Osteoblast (primary cell): ENCODE measurements at places on chromosomes 3 and 15. TPM values are rescaled to one million over a fixed set of nuclear protein-coding genes. Genes with fewer than 3 reads are reported as not detected.

The CNTN4 gene
- total RNA-seq: under 0.01 TPM in 1 of 2 replicates, not detected in the other

The SNTN gene
- not detected in 2 replicates for total RNA-seq

The DTX3L gene
- total RNA-seq: 30.6 and 33.7 TPM in 2 replicates

The TBCCD1 gene
- 15.6 and 20.0 TPM in 2 replicates for total RNA-seq

- no peak for DNase-seq
- no peak overlapping the region for H3K4me3 ChIP-seq
- H3K27ac ChIP-seq: no peak overlapping the region
- no peaks in the 10 kb centered on the region for H3K27me3 ChIP-seq
These were observed 95.7 kb downstream of the LRRC3B start for GRCh38 chr3:26718315-26718714.

GRCh38 chr15:65752151-65752700 is 39.9 kb downstream of the DENND4A start:
- H3K27me3 ChIP-seq: no peaks in the 10 kb centered on the region
- no peak for DNase-seq
- H3K36me3 ChIP-seq: peaks cover 10% of the 10 kb centered on the region
- no peaks in the 10 kb centered on the region for H3K4me1 ChIP-seq
- H3K4me3 ChIP-seq: no peak overlapping the region

DNA sequence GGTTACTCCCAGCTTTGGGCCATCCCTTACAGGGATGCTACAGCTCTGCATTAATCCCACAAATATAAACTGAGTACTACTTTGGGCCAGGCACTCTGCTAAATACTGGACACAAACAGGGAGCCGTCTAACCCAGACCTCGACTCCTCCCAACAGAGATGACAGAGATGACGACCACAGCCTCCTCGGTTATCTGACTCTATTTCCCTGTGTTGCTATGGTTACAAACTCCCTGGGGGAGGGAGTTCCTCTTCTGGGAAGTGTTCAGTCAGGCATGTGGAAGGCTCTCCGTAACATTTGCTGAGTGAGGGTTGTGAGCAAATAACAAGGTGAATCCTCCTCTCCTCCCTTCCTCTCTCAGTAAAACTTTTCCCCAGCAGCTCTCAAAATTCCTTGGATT is 6.7 kb upstream of the CMTM7 start:
- no peak overlapping the region for H3K27ac ChIP-seq
- no peaks in the 10 kb centered on the region for H3K4me1 ChIP-seq
- peaks cover 23% of the 10 kb centered on the region for H3K27me3 ChIP-seq

GRCh38 chr15:88401251-88401995 is 65.8 kb downstream of the MRPL46 start:
- no peak overlapping the region for H3K27ac ChIP-seq
- H3K4me3 ChIP-seq: no peak overlapping the region
- no peaks in the 10 kb centered on the region for H3K36me3 ChIP-seq
- peaks cover 4% of the 10 kb centered on the region for H3K4me1 ChIP-seq

DNA sequence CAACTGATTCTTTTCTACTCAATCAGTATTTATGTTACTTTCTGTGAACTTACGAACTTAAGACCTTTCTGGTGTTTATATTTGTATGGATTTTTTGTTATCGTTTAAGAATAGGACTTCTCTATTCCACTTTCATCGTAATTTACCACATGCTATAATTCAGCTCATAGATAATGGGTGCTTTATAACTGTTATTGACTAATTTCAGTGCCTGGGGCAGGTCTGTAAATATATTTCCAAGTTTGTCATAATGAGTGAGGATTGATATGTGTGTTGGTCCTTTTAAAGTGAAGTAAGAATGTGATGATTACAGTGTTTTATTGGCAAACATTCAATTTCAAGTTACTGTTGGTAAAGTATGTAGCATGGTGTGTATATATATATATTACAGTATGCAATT is 1.8 kb upstream of the NAALADL2 start:
- no peak overlapping the region for H3K27ac ChIP-seq
- H3K4me3 ChIP-seq: no peak overlapping the region
- no peaks in the 10 kb centered on the region for H3K36me3 ChIP-seq
- H3K4me1 ChIP-seq: no peaks in the 10 kb centered on the region
- no peaks in the 10 kb centered on the region for H3K27me3 ChIP-seq

DNA sequence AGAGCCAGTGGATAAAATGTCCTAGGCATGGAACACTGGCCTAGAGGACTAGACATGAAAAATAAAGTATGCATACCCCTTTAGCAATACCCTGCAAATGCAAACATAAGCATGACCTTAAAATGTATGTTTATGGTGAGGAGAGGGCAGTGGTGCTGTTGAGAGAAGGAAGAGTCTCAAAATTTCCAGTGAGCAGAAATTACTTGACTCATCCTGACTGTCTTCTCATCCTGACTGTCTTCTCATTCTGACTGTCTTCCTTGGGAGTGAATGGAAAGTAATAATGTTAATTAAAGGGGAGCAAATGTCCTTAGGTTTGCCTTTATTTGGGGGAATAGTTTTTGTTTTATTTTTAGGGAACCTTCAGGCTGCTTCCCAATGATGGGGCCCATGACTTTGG is 121.5 kb upstream of the GALNT15 start:
- no peak overlapping the region for H3K27ac ChIP-seq
- H3K36me3 ChIP-seq: no peaks in the 10 kb centered on the region
- H3K4me1 ChIP-seq: peaks cover 21% of the 10 kb centered on the region
- DNase-seq: no peak
- no peaks in the 10 kb centered on the region for H3K27me3 ChIP-seq
- no peak overlapping the region for H3K4me3 ChIP-seq

DNA sequence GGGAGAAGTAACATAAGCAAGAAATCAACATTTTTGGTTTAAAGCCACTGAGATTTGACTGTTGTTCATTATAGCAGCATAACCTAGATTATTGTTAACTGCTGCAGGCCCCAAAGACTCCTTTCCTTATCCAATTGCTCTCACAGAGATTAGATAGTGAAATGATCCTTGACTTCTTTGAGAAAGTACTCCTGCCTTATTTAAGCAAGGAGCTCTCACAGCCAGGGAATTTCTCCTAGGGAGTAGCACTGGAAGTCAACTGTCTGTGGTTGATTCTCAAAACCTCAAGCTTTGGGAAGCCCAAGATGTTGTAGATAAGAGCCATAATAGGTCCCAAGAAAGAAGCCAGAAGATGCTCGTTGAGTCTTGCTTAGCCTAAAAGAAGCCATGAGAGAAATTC is 151.8 kb upstream of the TSC22D2 start:
- H3K36me3 ChIP-seq: no peaks in the 10 kb centered on the region
- no peak for DNase-seq
- no peak overlapping the region for H3K4me3 ChIP-seq
- H3K4me1 ChIP-seq: peaks cover 22% of the 10 kb centered on the region

GRCh38 chr15:60218256-60218655 is 179.5 kb downstream of the ANXA2 start:
- no peak overlapping the region for H3K27ac ChIP-seq
- no peaks in the 10 kb centered on the region for H3K4me1 ChIP-seq
- H3K4me3 ChIP-seq: no peak overlapping the region
- peaks cover 20% of the 10 kb centered on the region for H3K27me3 ChIP-seq

- no peaks in the 10 kb centered on the region for H3K27me3 ChIP-seq
- H3K36me3 ChIP-seq: no peaks in the 10 kb centered on the region
- no peak overlapping the region for H3K4me3 ChIP-seq
- H3K4me1 ChIP-seq: no peaks in the 10 kb centered on the region
- no peak for DNase-seq
These were observed 298.9 kb upstream of the RORA start for GRCh38 chr15:61527836-61528580.

- DNase-seq: peak; percentile 68
- no peaks in the 10 kb centered on the region for H3K27me3 ChIP-seq
- peaks cover 23% of the 10 kb centered on the region for H3K4me1 ChIP-seq
- no peaks in the 10 kb centered on the region for H3K36me3 ChIP-seq
- no peak overlapping the region for H3K4me3 ChIP-seq
These were observed 147.7 kb downstream of the XXYLT1 start for GRCh38 chr3:195123281-195123691.

DNA sequence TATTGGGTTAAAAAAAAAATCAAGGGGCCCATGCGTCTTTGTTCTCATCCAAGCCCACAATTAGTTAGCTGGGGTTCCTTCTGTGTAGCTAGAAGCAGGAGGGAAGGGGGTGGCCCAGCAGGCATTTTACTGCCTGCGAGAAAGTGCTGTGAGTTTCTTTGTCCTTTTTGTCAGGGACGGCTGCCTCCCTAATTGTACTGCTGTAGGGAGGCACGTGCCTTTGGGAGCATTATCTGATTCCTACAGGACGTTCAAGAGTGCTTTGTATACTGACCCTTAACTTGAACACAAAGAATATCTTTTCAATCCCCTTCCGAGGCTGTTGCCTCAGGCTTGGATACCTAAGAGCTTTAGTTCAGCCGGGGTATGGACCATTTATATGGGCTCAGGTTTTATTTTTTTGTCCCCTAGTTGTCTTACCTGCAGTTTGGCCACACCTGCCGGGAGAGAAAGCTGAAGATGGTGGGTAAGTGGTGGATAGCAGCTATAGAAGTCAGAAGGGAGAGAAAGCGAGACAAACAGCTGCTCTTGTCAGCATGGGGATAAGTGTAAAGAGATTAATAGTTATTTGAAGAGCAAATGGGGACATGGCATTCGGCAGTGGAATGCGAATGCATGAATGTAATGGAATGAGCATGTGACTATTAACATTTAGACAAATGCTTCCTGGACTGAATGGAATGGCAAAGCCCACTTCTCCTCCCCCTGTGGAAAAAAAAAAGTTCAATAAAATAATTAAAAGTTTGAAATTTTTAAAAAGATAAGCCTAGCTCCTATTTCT is 175.2 kb downstream of the TP63 start:
- H3K27ac ChIP-seq: no peak overlapping the region
- H3K4me1 ChIP-seq: no peaks in the 10 kb centered on the region
- H3K4me3 ChIP-seq: no peak overlapping the region
- peak; percentile 15 for DNase-seq
- no peaks in the 10 kb centered on the region for H3K36me3 ChIP-seq

DNA sequence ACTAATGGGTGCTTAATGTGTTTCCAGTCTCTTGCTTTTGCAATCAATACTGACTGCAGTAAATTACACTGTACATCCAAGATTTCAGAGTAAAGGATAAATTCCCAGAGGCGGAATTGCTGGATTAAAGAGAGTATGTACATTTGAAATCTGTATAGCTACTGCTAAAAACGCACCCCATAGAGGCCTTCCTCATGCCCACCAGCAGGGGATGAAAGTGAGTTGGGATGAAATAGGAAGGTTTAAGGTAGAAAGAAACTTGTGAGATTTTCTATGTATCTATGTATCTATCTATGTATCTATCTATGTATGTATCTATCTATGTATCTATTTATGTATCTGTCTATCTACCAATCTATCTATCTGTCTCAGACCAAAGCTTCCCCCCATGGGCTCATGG is 28.4 kb downstream of the TMEM44 start:
- peaks cover 37% of the 10 kb centered on the region for H3K36me3 ChIP-seq
- peak; percentile 63 for DNase-seq
- H3K4me1 ChIP-seq: no peaks in the 10 kb centered on the region
- H3K27me3 ChIP-seq: no peaks in the 10 kb centered on the region
- no peak overlapping the region for H3K4me3 ChIP-seq

DNA sequence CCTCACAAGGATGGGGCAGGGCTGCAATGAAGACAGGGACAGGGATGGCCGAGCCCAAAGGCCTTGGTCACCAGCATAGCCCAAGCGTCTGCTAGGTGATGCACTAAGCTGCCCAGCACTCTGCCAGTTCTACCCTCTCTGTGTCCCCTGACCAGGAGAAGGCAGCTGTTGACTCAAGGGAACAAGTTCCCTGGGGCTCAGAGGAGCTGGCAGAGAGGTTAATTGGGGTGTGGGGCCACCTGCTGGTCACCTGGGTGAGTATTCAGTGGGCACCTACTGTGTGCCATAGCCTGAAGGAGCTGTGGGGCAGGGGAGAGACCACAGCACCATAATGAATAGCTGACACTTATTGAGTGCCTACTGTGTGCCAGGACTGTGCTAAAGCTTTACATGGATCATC is 22.0 kb upstream of the DOCK3 start:
- DNase-seq: no peak
- H3K36me3 ChIP-seq: no peaks in the 10 kb centered on the region
- no peaks in the 10 kb centered on the region for H3K27me3 ChIP-seq
- no peak overlapping the region for H3K27ac ChIP-seq
- no peaks in the 10 kb centered on the region for H3K4me1 ChIP-seq

- no peaks in the 10 kb centered on the region for H3K27me3 ChIP-seq
- DNase-seq: no peak
- H3K36me3 ChIP-seq: no peaks in the 10 kb centered on the region
- peaks cover under 1% of the 10 kb centered on the region for H3K4me1 ChIP-seq
These were observed 24.2 kb upstream of the SLC41A3 start for GRCh38 chr3:126107957-126108675.

DNA sequence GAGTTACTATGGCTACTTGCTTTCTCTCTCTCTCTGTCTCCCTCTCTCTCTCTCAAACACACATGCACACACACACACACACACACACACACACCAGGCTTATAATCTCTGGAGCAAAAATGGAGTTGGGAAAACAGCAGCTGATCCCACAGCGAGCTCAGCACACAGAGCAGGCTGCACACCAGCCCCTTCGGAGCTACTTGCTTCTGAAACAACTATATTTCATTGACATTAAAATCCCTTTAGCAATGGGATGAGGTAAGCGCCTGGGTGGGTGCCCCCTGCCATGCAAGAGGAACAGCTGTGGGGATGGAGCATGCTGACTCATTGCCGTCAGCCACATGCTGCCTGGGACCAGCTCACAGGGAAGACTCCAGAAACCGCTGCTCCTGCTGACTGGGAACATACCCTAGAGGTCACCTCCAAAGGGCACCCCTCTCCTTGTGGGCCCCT is 45.7 kb downstream of the B3GNT5 start:
- no peaks in the 10 kb centered on the region for H3K36me3 ChIP-seq
- H3K4me3 ChIP-seq: no peak overlapping the region
- peaks cover 15% of the 10 kb centered on the region for H3K4me1 ChIP-seq
- DNase-seq: peak; percentile 84
- H3K27me3 ChIP-seq: no peaks in the 10 kb centered on the region

- peaks cover 8% of the 10 kb centered on the region for H3K4me1 ChIP-seq
- H3K36me3 ChIP-seq: no peaks in the 10 kb centered on the region
- no peak overlapping the region for H3K27ac ChIP-seq
These were observed 28.3 kb upstream of the MASP1 start for GRCh38 chr3:187319699-187320302.

DNA sequence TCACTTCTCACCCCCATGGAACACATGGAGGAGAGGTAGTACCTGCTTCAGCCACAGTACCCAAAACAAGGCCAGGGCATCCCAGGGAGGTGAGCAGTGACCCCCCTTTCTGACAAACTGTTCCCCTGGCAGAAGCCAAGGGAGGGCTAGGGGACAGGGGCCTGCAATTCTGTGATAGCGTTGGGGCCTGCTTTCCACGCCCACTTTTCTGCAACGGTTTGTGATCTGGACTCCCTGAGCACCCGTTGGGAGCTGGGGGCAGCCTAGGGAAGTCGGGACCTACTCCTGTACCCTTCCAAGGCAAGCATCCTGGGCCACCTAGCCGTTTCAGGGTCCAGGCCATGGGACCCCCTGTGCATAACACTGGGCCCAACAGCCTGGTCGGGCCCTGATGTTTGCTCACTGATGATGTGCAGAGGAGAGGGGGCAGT is 996 bp upstream of the DNAJA4 start:
- H3K27ac ChIP-seq: no peak overlapping the region
- H3K4me1 ChIP-seq: peaks cover 10% of the 10 kb centered on the region
- DNase-seq: peak; percentile 88
- no peaks in the 10 kb centered on the region for H3K27me3 ChIP-seq
